ENCODE measurements at places on chromosomes 4 and X. TPM values are rescaled to one million over a fixed set of nuclear protein-coding genes. Genes with fewer than 3 reads are reported as not detected.

- DNase-seq = peak; percentile 77
These were observed 69.8 kb downstream of the GAB1 start for GRCh38 chr4:143406523-143406922.

GRCh38 chr4:1852904-1853623 is 2.9 kb downstream of the LETM1 start:
- no peak for DNase-seq

- DNase-seq = no peak
These were observed 1.3 kb upstream of the ATP10D start for GRCh38 chr4:47483745-47484144.

DNA sequence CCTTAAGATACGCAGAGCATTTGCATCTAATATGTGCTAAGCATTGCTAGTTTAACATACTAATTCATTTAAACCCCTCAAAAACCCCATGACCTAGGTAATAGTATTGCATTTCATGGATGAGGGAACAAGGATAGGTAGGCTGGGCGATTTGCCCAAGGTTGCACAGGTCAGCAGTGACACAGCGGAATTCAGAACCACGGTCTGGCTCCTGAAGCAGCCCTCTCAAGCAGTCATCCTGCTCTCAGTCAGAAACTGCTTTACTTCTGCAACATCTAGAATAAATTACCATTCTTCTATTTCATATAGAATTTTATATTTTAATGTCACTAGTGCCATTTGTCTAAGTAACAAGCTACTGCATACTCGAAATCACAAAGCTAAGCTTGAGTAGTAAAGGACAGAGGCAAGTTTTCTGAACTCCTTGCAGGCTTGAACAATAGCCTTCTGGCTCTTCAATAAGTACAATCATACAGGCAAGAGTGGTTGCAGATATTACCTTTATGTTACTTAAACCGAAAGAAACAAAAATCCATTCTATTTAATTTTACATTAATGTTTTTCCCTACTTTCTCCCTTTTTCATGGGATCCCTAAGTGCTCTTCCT is 555 bp upstream of the SPP1 start:
- DNase-seq = no peak

GRCh38 chr4:53015681-53016080 is 153.6 kb downstream of the RASL11B start:
- no peak for DNase-seq

- DNase-seq = no peak
These were observed 918 bp downstream of the HAUS3 start for GRCh38 chr4:2241003-2241402.

GRCh38 chr4:25060241-25060962 is 29.7 kb upstream of the LGI2 start:
- no peak for DNase-seq

DNA sequence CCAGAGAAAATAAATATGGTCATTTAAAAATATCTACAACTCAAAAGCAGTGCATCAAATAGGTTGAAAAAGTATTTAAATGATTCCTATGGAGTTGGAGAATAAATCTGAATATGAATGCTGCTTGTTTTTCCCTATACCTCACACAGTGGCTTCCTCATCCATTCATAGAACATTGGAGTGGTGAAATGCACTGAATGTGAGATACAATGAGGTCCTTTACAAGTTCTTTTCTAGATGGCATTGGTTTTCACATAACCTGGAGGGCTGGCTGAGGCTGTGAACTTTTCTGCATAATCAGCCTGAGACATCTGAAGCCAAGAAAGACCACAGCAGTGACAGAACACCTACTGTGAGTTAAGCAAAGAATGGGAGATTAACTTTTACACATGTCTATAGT is 279.1 kb upstream of the NRK start:
- no peak for DNase-seq

- DNase-seq = no peak
These were observed 1.6 kb downstream of the SEPTIN11 start for GRCh38 chr4:76950956-76951671.

DNA sequence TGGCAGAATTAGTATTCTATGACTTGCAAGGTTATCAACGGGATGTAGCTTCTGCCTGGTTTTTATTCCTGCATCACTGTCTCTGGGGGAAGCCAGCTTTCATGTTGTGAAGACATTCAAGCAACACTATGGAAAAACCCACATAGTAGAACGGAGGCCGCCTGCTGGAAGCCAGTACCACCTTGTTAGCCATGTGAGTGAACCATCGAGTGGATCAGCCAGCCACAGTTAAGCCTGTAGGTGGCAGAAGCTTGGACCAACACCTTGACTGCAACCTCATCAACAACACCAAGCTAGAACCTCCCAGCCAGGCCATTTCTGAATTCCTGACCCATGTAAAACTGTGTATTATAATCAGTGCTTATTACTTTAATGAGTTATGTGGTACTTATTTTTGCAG is 538.2 kb downstream of the KCNIP4 start:
- no peak for DNase-seq

DNA sequence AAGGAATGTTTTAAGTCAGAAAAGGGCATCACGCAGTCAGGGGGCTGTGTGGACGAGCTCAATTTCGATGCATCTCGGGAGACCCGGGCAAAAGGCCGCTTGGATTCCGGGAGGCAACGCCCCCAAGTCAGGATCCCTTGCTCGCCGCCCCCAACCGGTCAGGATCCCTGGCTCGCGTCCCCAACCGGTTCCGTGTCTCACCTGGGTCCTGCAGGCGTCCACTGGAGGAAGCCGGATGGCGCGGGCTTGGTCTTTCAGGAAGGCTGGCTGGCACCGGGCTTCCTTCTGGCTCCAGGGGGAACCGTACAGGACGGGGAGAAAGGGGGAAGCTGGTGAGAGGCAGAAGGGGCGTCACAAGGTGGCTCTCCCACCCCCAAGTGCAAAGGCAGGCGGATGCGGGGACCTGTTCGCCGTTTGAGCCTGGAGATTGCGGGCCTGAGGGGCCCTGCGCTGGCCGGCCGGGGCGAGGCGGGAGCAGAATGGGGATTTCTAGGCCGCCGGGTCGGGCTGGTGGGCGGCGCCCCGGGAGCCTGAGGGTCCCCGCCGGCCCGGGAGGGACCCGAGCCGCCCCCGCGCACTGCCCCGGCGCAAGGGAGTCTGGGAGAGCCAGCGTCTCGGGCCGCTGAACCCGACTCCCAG is 84.7 kb downstream of the HPRT1 start:
- DNase-seq = no peak

DNA sequence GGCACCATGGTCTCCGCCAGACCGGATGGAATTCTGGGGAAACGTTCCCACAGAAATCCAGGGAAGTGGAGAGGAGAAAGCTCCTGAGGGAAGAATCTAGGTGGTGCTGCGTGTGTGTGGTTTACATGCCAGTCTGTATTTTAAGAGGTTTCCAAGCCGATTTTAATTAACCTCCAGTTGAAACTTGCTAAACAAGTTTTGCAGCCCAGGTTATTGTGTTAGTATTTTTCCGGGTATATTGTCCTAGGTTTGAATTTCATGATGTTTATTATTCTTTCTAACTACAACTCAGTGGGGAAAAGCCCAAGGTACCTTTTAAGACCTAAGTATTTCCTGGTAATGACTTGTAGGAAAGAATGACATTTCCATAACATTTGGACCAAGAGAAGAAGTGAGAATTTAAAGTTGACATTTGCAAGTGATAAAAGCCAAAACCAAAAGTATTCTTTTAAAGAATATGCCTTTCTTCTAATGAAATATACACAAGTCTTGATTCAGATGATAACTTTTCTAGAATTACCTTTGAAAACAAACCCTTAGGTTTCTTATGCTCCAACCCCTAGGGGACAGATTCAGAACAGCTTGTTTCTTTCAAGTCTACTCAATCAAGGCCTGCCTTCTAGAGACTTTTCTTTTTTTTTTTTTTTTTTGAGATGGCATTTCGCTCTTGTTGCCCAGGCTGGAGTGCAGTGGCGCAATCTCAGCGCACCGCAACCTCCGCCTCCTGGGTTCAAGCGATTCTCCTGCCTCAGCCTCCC is 14.6 kb downstream of the SAT1 start:
- DNase-seq = no peak

- DNase-seq = no peak
These were observed 33.0 kb downstream of the FREM3 start for GRCh38 chr4:143667461-143667860.

GRCh38 chrX:119402588-119402987 is 3.5 kb downstream of the SLC25A43 start:
- no peak for DNase-seq

DNA sequence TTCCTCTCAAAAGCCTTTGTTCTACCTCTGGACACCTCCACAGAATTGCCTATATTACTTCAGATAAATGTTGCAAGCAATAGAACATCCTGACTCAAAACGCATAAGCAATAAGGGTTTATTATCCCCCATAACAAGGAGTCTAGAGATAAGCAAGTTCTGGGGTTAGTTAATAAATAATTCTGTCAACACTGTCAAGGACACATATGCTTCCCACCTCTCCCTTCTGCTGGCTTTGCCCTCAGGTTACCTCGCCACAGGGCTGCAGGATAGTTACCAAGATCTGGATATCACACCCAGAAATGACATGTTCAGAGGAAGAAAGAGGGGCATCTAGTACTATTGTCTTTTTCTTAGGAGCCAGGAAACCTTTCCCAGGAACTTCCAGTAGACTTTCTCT is 14.0 kb upstream of the DUSP21 start:
- DNase-seq = no peak

GRCh38 chr4:154086247-154086646 is 297.4 kb upstream of the SFRP2 start:
- DNase-seq = no peak

DNA sequence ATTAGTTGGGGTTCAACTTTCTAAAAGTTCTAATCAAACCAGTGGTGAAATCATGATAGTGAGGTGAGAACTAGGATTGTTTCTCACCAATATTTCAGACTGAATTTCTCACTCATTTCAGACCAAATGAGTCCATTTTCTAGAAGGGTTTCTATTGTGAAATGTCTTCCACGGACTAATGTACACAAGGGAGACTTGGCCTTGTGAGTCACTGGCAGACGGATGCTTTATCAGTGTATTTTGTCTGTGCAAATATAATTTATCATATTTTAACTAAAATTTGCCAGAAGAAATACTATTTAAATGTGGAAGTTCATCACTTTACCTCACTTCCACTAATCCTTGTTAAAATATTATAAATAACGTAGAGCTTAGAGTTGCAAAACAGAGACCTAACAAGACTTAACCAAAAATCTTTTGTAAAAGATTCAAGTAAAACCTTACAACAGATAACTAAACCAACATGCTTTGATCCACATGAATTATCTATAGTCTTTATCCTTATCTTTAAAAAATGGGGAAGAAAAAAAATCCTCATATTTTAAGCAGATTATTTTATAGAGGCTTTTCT is 506.0 kb upstream of the FAM241A start:
- DNase-seq = no peak

GRCh38 chr4:56655627-56656345 is 25.3 kb downstream of the HOPX start:
- DNase-seq = no peak

- no peak for DNase-seq
These were observed 100.8 kb downstream of the ARSJ start for GRCh38 chr4:113878668-113879067.

GRCh38 chrX:12021698-12022097 is 116.6 kb upstream of the FRMPD4 start:
- DNase-seq = no peak

DNA sequence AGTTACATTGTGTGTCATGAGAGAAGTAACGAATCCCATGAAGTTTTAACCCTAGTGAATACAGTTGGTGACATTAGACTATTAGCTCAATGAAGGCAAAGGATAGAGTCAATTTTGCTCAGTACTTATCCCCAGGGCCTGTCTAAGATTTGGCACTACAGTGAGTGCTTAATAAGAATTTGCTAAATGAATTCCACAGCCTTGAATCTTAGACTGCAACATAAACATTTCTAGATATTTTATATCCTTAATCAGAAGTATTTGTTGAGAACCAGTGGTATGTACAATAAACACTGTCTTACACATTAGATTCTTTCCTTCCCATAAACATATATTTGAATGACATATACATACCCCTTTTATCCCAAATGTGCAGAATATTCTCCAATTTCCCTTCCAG is 223.0 kb downstream of the NSUN7 start:
- DNase-seq = no peak

DNA sequence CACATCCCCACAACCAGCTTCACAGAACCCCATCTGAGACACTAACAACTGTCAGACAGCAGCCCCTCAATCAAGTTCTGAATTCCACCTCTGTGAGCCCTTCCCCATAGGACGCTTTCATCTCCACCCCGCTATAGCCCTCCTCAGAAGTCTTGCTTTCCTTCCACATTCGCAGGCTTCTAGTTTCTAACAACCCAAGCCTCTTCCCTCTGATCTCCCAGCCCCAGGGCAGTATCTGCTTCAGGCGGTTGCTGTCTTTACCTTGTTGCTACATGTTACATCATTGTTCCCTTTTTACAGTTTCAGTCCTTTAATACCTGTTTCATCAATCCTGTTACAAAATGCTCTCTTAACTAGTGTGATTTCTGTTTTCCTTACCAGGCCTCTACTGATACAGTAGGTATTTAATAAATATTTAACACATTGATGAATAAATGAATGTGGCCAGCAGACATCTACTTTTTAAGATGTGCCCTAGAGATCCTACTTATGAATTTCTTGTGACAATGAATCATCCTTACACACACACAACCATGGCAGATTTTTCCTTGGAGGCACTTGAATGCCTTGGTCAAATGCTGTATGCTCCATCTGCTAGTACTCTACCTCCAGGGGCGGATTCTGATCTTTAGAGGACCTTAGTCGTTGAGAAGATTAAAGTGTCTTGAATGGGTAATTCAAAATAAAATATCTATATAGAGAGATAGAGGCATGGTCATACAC is 164.7 kb upstream of the SLIT2 start:
- no peak for DNase-seq

DNA sequence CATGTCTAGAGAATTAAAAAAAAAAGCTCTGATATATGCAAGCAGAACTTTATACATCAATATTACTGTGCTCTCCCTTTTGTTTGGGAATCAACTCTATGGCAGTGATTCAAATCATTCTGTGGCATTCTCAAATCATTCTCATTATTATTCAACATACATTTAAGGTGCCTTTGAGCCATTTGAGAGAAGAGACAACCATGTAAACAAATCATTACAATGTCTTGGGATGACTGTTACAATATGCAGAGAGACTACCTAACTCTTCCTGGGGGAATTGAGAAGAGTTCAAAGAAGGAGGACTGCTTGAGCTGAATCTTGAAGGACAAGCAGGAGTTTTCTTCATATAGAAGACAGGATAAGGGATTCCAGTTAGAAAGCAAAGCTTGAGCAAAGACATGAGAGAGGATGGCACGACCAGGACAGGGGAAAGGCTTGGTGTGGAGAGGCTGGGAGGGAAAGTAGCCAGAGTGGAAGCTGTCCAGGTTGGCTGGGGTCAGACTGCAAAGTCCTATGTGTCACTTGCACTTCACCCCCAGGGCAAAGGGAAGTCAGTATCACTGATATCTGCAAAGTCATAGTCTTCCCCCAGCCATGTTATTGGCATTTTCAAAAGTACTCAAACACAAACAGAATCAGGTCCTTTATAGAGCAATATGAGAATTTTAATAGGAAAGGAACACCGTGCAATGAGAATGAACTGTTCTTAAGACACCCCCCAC is 9.0 kb downstream of the SEC24D start:
- no peak for DNase-seq

AFP gene
- not detected for total RNA-seq

RIPPLY1 gene
- not detected for total RNA-seq

UGT2B15 gene
- not detected for total RNA-seq

CFP gene
- total RNA-seq = 1.0 TPM

PNCK gene
- 7.6 TPM for total RNA-seq

RRH gene
- 0.22 TPM for total RNA-seq

GPR173 gene
- total RNA-seq = 3.2 TPM

FRAS1 gene
- total RNA-seq = 4.2 TPM

MAGEC2 gene
- not detected for total RNA-seq

PLP1 gene
- 2.2 TPM for total RNA-seq

Data from cardiac septum (tissue), 1 donor.